ENCODE measurements at places on chromosomes 4 and X. TPM values are rescaled to one million over a fixed set of nuclear protein-coding genes. Genes with fewer than 3 reads are reported as not detected.

DNA sequence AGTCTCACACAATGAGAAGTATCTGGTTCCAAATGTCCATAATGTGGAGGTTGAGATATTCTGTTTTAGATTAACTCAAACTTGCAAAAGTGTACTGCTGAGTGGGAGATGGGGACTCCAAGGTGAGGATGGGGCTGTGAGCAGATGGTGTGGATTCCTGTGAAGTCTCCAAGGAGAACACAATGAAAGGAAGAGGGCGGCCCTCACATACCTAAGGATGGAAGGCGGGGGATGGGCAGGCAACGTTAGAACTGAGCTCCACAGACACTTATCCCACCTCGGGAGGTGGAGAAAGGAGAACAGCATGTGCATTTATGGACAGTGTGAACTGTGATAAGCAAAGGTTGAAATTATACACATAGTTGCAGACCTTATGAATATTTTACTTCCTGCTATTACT is 9.9 kb upstream of the SPATA4 start:
- no peak for DNase-seq

- no peak for DNase-seq
Measured at GRCh38 chrX:41314204-41314603, 19.8 kb upstream of the DDX3X start.

- DNase-seq, result no peak
Measured at GRCh38 chr4:182022909-182023308, 220.3 kb upstream of the TENM3 start.

DNA sequence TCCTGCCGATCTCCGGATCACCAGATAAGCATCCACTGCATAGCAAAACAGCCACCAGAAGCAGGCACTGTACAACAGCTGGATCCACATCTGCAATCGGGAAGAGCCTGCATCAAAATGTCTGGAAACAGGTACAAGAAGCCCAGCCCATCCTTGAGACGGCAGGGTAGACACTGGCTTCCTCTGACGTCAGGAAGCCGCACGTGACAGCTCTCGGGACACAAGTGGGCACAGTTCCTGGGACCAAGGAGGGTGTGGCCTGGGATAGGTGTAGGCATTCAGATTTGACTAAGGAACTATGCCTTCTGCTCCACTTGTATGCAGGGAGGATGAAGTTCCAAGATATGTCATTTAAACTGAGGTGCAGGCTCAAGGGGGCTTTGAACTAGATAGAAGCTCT is 6.3 kb downstream of the GPR143 start:
- no peak for DNase-seq

- no peak for DNase-seq
Measured at GRCh38 chr4:64174247-64174882, 234.9 kb downstream of the TECRL start.

GRCh38 chr4:100681289-100681688 is 163.5 kb upstream of the EMCN start:
- no peak for DNase-seq

DNA sequence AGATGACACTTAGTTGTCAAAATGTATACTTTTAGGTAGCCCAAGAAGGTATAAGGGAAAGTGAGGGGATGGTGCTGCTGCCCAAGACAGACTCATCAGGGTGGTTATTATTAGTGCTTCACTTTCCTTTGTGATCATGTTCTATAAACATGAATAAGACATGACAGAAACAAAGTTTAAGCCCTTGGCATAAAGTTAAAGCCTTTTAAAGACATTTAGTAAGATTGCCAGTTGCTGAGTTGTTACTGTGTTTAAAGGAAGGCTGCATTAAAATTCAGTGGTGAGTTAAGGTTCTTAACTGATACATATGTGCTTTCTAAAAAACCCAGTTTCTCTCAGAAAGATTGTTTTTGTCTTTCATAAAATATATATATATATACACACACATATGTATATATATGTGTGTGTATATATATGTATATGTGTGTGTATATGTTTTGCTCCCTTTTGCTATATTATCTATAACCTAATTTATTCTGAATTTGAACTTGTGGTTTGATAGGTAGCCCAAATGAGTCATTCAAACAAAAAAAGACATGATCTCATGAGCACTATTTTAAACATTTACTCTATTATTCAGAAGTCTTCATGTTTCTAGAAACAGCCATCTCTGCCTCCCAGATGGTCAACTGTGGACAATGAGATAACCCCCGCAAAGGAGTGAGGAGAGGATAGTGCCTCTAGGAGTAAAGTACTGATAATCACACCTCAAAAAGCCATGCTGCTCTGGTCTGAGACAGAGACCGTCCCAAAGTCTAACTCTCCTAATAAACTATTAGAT is 98.1 kb upstream of the OTUD4 start:
- DNase-seq, result no peak

DNA sequence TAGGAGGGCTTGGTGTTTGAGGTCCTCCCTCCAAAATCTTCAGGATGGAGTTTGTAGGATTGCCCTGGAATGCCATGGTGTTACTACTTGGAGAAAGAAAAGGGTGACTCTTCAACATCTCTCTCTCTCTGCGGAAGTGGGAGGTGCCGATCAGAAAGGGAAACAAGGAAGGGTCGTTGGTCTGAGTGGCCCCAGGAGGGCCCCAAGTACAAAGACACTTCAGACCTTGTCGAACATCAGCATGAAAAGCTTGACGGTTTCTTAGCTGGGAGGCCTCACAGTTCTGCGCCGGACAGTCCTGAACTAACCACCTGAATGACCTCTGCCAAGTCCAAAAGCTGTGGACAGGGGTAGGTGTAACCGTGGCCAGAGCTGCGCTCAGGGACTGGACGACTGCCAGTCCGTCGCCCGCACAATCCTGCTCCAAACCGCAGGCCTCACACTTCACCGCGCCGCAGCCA is 646 bp upstream of the GSX2 start:
- DNase-seq, result no peak

- DNase-seq, result no peak
Measured at GRCh38 chr4:15186149-15186548, 183.9 kb downstream of the CPEB2 start.

DNA sequence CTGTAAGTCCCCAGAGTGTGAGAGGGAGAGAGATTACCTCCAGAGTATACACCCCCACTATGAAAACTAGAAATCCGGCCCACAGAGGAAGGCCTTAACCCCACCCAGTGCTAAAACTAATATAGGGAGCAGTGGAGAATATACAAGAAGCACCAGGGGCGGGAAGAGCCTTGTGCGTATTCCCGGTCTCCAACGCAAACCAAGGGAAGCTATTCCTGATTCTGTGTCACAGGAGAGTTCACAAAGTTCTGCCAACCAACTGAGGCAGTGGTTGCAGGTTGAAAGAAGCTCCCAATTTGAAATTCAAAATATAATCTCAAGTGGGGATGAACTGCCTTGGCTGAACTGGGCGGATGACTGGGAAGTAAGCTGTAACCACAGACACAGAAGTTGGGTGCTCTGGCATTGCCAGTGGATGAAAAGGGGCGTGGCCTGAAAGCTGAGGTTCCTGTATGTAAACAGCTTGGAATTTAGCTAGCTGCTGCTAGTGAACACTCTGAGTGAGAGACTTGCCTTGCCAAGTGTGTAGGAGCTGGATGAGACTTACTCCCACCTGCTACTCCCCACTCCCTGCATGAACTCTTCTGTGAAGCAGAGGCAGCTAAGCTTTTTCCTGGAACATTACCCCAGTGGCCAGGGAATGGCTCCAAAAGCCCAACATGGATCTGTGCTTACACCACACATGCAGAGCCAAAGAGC is 32.7 kb downstream of the ELF2 start:
- no peak for DNase-seq

DNA sequence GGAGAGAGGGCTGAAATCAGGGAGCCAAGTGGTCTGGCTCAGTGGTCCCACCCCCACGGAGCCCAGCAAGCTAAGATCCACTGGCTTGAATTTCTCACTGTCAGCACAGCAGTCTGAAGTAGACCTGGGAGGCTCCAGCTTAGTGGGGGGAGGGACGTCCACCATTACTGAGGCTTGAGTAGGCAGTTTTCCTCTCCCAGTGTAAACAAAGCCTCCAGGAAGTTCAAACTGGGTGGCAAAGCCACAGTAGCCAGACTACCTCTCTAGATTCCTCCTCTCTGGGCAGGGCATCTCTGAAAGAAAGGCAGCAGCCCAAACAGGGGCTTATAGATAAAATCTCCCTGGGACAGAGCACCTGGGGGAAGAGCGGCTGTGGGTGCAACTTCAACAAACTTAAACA is 88.1 kb downstream of the NPFFR2 start:
- DNase-seq, result no peak

DNA sequence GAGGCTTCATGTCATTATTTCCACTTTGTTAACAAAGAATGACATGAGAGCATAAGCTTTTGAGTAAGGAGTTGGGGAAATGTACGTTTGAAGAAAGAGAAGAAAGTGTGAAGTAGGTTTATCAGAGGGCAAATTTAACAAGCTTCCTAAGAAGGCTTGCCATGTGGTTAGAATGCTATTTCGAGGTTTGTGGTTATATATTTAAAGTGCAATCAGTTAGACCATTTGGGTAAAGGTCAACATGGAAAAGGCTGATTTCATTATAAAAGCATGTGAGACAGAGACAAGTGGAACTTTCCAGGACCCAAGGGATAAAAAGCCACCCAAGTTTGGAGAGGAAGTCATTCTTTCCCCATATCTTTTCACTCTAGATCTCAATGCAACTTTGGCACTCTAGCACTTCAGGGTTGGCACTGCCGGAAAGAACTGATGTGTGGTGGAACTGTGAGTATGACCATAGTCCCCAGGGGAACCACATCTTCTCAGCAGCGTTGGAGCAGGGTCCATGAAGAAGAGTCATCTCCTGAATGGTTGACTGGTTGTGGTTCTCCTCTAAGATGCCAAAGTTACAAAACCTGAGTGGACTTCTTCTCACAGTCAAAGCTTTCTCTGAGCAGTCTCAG is 529.9 kb downstream of the MID1IP1 start:
- DNase-seq, result no peak

DNA sequence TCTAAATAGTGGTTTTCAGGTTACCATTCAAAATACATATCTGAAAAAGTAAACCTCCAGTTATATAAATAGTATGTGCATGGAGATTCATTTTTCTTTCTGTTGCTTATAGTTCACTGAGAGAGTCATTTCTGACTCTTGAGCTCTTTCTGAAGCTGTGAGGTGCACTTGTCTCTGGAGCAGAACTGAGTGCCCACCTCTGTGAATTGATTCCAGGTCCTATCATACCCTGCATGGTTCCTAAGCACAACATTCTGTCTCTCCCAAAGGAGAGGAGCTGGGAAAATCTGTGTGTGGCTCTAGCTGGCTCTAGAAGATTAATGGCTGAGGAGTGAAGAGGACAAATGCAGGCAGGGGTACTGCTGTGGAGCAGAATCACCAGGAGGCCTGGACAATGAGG is 161.6 kb upstream of the HCCS start:
- DNase-seq, result no peak

DNA sequence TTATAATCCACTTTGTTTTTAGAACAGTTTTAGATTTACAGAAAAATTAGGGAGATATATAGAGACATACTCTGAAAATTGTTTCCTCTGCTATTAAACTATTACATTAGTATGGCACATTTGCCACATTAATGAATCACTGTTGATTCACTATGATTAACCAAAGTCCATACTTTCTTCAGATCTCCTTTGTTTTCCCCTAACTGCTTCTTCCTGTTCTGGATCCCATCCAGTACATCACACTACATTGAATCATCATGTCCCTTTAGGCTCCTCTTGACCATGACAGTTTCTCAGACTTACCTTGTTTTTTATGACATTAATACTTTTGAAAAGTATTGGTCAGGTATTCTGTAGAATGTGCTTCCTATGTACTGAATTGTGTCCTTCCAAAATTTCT is 109.2 kb upstream of the EDNRA start:
- no peak for DNase-seq

GRCh38 chrX:115571712-115572111 is 10.7 kb downstream of the PLS3 start:
- no peak for DNase-seq

DNA sequence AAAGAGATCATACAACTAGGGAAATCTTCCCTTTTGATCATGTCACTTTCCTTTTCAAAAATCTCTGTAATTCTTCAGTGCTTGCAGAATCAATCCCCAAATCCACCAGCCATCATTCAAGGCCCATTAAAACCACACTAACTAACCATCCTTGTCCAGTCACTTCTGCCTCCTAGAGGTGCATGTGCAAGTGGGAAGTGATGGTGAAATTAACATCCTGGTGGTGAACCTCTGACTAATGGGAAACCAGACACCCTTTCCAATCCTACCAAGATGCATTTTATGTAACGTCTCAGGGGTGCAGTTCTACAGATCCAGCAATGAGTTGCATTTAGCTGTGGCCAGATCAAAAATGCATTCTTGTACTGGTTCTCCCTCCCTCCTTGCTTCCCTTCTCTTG is 341.8 kb downstream of the RAPGEF2 start:
- DNase-seq, result no peak

- DNase-seq, result no peak
Measured at GRCh38 chrX:110142096-110142495, 139.2 kb downstream of the TMEM164 start.

DNA sequence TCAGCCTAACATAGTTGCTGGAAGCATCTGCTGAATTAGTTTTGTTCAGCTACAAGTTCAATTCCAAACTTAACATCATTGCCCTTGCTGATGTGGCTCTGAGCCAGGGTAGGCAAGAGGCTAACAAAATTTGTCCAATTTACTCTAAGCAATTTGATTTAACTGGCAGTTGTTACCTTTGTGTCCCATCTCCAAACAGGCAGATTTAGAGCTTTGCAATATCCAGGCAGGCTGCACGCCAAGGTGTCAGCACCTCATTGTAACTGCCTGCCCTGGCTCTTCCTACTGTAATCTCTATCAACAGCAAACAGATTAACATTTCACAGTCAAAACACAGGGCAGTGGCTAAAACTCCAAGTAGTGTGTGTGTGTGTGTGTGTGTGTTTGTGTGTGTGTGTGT is 2070.6 kb downstream of the PCDH7 start:
- DNase-seq, result no peak

DNA sequence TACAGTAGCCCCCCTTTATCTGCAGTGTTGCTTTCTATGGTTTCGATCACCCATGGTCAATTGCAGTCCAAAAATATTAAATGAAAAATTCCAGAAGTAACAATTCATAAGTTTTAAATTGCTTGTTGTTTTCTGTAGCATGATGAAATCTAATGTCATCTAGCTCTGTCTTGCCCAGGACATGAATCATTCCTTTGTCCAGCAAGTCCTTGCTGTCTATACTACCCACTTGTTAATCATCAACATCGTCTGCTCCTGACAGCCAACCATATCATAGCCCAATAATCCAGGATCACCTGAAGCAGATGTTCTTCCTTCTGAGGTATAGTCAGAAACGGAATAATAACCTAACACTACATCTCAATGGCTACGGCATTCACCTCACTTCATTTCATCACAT is 79.8 kb downstream of the ADAMTS3 start:
- DNase-seq, result no peak

- DNase-seq, result no peak
Measured at GRCh38 chr4:40648742-40649281, 19.1 kb upstream of the RBM47 start.

- DNase-seq, result no peak
Measured at GRCh38 chr4:577499-578450, 1.7 kb upstream of the TMEM271 start.

Gene TKTL2
- not detected for total RNA-seq

Gene CXCL6
- 0.85 TPM for total RNA-seq

Gene AWAT2
- total RNA-seq, result 0.05 TPM

Gene ZNF732
- total RNA-seq, result 0.42 TPM

Gene UGT8
- 0.19 TPM for total RNA-seq

Gene RPS6KA6
- total RNA-seq, result 2.1 TPM

Gene CHRDL1
- total RNA-seq, result 3.3 TPM

Gene TMEM156
- 15.0 TPM for total RNA-seq

Gene ITGB1BP2
- total RNA-seq, result 1.4 TPM
